Neuronal stem cell (in vitro differentiated cells): ENCODE measurements at places on chromosomes 7 and 10.

DNA sequence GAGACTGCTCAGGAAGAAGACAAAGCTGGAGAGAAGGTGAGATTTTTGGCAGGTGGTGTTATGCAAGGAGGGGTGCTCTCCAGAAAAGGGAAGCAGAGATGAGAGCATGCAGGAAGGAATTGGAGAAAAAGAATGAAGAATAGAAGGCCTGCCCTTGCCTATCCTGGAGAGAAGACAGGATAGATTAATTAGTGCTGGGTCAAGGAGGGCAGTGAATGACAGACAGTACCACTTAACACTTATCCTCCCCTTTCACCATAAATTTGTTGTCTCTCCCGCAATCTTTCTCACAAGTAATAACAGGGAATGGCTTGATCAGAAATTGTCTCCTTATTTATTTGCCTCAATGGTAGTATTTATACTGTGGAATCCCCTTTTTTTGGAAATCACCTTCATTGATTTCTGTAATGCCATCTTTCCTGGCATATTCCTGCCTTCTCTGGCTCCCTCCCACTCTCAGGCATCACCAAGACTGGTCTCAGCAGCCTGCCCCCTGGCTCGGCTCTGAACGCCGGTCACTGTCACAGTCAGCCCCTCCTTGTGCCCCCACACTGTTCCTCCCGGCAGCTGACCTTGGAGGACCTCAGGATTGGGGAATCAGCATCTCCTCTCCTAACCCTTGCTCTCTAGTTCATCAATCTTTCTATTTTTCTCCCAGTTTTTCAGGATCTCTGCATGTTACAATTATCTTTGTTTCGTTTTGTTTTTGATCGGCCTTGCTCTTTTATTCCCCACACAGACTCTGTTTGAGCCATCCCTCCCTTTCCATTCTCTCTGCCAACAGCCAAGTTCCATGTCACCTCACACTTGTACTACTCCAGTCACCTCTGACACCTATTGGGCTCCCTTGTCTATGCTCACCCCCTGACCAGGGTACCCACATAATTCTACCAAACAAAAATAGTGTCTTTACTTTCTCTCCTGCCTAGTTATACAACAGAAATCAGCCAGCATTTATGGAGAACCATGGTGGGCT lies 294.2 kb downstream of the PLXDC2 start:
- DNase-seq = no peak

DNA sequence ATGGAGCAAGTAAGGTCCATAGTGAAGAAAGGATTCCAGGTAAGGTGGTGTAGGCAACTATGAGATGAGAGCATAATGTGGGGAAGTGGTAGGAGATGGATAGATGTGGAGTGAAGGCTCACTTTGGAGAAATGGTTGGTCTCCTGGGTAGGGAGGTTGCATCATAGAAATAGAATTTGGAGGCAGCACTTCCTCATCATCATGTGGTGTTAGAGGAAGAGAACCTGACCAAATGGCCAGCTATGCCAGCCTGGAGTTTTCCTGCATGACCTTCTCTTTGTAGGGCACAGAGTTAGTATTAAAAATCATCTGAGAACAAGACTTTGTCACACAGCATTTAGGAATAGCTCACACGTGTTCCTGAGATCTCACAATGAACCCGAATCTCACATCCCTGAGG lies 126.7 kb upstream of the CXCL12 start:
- DNase-seq = no peak

GRCh38 chr10:77240041-77240652 lies 397.5 kb downstream of the KCNMA1 start:
- no peak for DNase-seq

DNA sequence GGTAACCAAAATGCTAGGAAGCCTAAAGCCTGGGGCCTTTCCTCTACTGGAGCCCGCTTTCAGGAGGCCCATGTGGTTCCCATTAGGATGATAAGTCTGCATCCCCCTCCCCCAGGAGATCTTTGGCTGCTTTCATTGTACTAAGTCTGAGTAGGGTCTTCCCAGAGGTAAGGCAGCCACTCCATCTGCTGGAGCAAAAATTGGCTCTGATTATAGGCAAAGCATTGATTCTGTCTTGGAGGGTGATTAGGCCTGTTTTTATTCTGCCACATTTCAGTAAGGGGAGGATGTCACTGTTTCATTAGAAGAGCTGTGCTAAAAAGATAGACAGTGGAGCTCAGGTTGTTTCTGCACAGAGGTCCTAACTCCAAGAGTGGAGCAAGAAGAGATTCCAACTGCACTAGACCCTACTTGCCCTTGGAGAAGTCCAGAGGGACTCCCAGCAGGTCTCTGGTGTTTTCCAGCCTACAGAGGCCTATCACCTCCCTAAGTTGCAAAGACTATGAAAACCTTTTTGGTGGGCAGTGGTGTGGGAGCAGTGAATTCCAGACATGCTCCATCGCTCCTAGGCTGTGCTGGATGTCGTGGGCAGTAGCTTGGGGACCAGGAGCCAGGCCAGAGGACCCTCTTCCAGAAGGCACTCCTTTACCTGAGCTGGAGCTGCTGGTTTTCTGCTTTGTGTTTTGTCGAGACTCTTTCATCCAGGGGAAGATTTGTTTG lies 7.1 kb upstream of the HOXA2 start:
- DNase-seq = no peak

- no peak for DNase-seq
Observed at GRCh38 chr7:151871904-151872303, 5.0 kb downstream of the PRKAG2 start.

DNA sequence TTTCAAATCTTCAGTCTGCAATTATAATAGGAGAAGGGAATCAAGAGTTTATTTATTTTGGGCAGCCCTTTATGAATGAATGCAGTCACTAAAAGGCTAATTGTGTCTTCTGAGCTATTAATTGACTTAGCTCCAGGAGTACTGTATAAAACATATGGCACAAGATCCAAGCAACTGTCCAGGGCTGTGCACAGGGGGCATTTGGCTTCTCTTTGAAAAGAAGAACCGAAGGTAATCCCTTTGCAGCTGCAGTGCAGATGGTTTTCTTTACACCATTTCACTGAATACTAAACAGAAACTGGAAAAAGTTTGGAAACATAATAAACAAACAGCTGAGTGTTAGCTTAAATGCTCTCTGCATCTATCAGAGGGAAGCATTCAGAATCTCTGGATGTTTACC lies 282.6 kb upstream of the LRRN3 start:
- DNase-seq = no peak

GRCh38 chr10:1148855-1149605 lies 92.8 kb downstream of the WDR37 start:
- DNase-seq = no peak

DNA sequence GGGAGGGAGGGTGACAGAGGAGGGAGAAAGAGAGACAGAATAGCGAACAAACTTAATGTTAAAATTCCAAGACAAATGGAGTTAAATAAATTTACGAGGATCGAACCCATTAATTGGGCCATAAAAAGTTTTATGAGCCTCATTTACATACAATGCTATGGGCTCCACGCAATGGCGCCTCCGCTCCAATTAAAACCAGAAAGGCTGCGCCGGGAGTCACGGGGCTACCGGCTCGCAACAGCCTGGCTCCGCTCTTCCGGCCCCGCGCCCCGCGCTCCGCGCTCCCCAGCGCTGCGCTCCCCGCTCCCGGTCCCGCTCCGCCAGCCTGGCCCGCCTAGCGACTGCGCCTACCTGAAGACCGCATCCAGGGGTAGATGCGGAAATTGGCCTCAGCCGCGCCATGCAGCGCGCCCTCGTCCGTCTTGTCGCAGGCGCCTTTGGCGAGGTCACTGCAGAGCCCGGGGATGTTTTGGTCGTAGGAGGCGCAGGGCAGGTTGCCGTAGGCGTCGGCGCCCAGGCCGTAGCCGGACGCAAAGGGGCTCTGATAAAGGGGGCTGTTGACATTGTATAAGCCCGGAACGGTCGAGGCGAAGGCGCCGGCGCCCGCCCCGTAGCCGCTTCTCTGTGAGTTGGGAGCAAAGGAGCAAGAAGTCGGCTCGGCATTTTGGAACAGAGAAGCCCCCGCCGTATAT lies 513 bp downstream of the HOXA7 start:
- DNase-seq = no peak

DNA sequence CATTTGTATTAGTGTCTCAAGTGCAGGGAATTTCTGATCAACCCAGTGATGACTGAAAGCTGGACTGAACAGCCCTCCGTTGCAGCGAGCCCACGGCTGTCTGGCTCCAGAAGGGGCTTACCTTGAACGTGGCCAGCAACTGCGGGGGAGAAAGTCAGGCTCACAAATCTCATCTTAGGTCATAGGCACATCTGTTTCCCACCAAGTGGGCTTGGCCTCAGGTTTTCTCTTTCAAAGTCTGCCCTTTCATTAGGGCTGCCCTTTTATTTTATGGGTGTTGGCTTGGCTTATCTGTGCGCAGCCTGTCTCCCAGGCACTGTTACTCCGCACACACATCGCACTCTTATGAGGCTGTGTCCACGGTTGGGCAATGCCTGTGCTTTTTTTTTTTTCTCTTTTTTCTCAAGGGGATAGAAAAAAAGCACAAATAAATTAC lies 178.0 kb downstream of the JCAD start:
- DNase-seq = no peak

DNA sequence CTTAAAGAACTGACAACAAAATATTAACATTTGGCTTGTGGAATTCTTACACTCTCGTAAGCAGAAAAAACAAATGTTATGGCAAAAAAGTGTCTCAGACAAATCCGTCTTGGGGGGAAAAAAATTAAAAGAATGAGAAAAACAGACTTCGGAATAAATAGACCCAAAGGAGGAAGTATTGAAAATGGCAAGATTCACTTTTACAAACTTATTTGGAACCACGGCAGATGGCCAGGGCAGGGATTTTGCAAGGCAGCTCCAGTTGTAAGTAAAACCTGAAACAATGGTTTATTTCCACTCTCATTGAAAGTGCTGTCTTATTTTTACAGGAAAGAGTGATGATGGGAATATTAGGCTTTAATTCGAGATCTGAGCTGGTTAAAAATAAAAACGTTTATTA lies 1.5 kb upstream of the ZNF438 start:
- DNase-seq = no peak

- no peak for DNase-seq
Observed at GRCh38 chr10:50152792-50153272, 85.1 kb downstream of the WASHC2A start.

DNA sequence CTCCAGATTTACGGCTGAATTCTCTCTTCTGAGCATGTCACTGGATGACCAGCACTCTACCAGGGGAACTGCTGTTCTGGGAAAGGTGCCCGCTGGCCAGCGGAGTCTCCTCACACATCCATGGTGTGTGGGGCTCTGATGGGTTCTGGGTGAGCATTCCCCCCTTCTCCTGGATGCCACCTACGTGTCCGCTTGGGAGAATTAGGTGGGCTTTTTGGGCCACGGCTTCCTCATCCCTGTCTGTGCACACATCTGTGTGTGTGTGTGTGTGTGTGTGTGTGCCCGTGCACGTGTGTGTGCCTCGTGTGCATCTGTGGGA lies 163.0 kb downstream of the DNAJB6 start:
- no peak for DNase-seq

- DNase-seq = no peak
Observed at GRCh38 chr7:105268056-105268455, 120.7 kb downstream of the SRPK2 start.

DNA sequence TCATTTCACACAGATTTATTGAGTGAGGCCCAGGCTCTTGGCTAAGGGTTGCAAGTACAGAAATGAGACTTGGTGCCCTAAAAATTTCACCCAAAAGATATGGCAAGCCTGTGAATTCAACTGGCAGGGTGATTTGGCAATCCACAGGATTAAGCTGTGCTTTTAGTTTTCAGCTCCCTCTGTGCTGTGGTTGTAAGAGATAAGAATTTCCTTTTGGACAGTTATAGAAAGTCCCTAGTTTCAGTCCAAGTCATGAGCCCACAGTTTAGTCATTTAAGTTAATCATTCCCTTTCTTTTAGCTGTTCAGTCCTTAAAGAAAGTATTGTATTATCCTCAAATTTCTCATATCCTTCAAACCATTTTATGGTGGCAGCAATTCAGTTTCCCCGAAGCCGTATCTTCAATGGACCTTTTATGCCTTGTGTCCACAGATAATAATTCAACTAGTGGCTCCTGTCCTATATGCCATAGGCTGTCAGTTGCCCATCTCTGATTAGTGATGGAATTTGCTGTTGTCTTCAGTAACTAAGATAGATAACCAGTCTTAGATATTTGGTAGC lies 73.4 kb upstream of the NAMPT start:
- DNase-seq = no peak
